ENCODE measurements at places on chromosomes 1 and 21. TPM values are rescaled to one million over a fixed set of nuclear protein-coding genes. Genes with fewer than 3 reads are reported as not detected.
A peak's percentile ranks its signal among the peaks of the same experiment; 100 is the strongest.

DNA sequence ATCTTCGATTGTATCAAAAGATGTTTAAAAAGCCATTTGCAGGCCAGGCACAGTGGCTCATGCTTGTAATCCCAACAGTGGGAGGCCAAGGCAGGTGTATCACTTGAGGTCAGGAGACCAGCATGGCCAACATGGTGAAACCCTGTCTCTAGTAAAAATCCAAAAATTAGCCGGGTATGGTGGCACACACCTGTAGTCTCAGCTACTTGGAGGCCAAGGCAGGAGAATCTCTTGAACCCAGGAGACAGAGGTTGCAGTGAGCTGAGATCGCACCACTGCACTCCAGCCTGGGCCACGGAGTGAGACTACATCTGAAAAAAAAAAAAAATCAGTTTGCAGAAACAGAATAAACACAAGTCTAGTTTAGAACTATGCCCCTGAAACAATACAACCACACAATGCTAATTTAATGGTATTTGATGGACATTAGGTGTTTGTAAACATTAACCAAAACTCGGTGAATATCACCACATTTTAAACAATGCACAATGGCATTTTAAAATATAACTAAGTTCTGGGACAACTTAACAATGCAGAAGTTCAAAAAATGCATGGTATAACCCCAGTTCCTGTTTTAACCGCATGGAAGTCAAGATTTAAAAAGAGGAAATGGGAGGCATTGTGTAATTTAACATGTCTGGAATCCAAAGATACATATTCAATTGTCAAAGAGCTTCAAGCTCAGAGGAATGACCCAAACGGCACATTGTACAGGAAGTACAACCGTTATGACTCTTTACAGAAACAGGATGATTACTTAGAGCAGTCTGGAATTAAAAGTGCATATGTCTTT, 7.1 kb upstream of the PTTG1IP start:
- H3K4me3 ChIP-seq, result no peak overlapping the region
- H3K27ac ChIP-seq, result peak overlapping the region; percentile 74
- H3K4me1 ChIP-seq, result peaks cover 64% of the 10 kb centered on the region

Gene CA6
- total RNA-seq, result not detected

- no peak overlapping the region for H3K27ac ChIP-seq
- peaks cover 7% of the 10 kb centered on the region for H3K27me3 ChIP-seq
- H3K4me3 ChIP-seq, result no peak overlapping the region
- no peak for DNase-seq
- peaks cover 14% of the 10 kb centered on the region for H3K4me1 ChIP-seq
- no peaks in the 10 kb centered on the region for H3K36me3 ChIP-seq
Observed at GRCh38 chr1:41414296-41414695, 53.1 kb downstream of the FOXO6 start.

Gene GUCA2B
- total RNA-seq, result not detected

DNA sequence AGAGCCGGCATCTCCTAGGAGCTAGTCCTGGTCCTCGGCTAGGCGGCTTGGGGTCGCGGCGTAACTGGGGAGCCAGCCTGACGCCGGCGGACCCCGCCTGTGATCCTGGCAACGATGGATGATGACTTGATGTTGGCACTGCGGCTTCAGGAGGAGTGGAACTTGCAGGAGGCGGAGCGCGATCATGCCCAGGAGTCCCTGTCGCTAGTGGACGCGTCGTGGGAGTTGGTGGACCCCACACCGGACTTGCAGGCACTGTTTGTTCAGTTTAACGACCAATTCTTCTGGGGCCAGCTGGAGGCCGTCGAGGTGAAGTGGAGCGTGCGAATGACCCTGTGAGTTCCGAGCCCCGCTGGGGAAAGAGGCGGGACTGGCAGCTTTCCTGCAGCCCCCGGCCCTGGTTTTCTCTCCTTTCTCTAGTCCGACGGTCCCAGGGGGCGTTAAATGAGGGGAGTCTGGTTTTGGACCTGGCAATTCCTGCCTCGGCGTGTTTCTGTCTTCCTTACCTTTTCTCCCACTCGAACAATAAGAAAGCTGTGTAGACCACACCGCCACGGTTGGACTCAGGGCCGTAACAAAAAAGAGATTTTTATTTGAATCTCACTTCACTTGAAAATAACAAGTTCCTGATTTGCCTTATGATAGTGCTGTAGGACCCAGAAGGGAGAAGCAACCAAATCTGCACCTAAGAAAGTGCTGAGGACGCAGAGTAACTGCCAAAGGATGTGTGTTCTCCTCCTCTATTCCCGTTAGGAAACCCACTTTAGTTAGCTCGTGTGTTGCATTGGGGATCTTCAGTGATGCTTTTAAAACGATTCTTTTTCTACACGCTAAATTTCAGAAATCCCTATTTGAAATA, at the start of gene SPRTN:
TSS of gene SPRTN (plus strand) at position 24 of the 859 bp plus-strand sequence. CDS start at position 115, 91 bp downstream.
- peak within 1 kb of the TSS; percentile 96 for H3K27ac ChIP-seq
- DNase-seq, result no peak
- H3K27me3 ChIP-seq, result no peaks in the 10 kb centered on the region

Gene HOOK1
- 14.7 TPM for total RNA-seq

- peaks cover 6% of the 10 kb centered on the region for H3K4me1 ChIP-seq
- no peak overlapping the region for H3K4me3 ChIP-seq
Observed at GRCh38 chr1:167054946-167055630, 35.1 kb downstream of the GPA33 start.

Gene LRRC7
- total RNA-seq, result not detected

DNA sequence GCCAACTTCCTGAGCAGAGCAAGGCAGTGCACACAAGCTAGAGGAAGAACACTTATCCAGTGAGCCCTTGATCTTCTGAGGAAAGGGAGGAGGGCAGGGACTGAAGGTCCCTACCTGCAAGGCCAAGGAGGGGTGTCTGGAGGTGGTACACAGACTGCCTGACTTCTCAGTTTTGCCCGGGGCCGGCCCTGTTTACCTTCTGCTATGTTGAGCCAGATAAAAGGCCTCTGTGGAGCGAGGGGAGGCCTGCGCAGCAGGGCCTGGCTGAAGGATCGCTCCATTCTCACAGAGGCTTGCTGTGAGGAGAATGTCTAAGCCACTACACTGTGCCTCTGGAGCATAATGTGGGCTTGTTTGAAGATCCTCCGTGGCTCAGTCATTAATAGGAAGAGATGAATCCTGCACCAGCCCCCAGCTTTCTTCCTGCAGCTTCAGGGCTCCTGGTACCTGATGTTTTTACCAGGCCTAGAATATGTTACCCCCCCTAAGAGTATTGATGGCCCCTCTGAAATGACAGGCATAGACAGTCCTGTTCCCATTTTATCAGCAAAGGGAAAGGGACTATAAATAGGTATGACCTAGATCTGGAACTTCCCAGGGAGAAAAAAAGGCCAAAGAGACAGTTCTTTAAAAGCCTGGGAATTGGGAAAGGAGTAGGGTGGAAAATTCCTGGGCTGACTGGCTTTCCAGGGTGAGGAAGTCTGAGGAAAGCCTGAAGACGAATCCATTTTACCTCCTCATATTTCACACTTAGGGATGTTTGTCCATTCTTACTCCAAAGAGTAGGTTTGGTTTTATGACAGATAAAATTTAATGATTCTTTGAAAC, 4.7 kb downstream of the POGK start:
- no peak overlapping the region for H3K4me3 ChIP-seq
- H3K36me3 ChIP-seq, result peaks cover 82% of the 10 kb centered on the region
- DNase-seq, result no peak
- no peaks in the 10 kb centered on the region for H3K27me3 ChIP-seq
- H3K27ac ChIP-seq, result peak overlapping the region; percentile 43
- peaks cover 49% of the 10 kb centered on the region for H3K4me1 ChIP-seq

Gene GPX7
- total RNA-seq, result 4.3 TPM
